NCI-H1092 treated with DMSO at 0.1 percent for 48 hours (cell line): ENCODE measurements at places on chromosomes 2 and 18.

- DNase-seq, result no peak
These were observed 38.1 kb downstream of the NUP35 start for GRCh38 chr2:183162362-183162761.

DNA sequence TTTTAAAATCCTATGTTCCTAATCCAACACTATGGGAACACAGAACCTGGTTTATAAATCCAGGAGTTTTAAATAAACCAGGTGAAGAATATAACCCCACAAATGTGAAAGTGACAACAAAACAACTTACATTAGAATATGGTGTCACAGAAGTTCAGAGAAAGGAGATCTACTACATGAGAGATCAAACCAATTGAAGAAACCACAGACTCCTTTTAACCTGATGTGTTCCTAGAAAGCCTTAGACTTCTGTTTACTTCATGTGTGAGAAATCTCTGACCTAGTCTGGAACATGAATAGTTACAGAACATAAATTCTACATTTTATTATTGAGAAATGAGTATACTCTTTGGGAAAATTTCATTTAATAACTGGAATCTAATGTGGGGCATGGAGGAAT lies 165.3 kb downstream of the FTCDNL1 start:
- no peak for DNase-seq

DNA sequence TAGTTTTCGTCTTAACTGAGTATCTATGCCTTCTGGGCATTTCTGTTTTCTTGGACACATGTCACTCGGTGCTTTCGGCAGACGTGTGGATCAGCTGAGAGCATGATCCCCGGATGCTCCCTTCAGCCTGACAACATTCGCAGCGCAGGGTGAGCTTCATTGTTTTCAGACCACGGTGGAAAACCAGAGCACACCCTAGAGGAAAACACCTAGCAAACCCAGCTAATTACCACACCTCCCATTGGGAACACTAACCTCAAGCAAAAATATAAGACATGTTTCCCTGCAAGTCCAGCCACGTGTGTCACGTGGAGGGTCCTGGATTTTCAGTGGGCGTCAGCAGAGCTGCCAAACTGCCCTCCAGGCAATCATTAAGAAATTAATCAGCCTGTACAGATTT lies 31.0 kb downstream of the ANKRD29 start:
- DNase-seq, result peak; percentile 26

GRCh38 chr2:232817756-232818155 lies 41.4 kb upstream of the KCNJ13 start:
- no peak for DNase-seq

DNA sequence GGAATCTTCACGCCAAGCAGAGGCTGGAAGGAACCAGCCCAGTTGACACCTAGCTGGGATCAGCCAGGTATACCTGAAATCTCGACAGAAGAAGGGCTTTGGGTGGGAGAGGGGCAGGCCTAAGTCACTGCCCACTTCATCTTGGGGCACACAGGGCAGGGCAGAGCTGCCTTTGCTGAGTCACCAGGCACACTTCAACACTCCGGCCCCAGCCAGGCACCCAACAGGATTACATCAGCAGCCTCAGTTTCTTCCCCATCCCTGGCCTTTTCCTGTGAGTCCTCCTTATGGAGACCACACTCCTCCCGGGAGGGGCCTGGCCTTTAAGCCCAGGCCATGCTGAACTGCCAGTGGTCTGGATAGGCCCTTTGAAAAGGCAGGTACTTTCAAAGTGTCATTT lies 201.7 kb upstream of the HS6ST1 start:
- no peak for DNase-seq

DNA sequence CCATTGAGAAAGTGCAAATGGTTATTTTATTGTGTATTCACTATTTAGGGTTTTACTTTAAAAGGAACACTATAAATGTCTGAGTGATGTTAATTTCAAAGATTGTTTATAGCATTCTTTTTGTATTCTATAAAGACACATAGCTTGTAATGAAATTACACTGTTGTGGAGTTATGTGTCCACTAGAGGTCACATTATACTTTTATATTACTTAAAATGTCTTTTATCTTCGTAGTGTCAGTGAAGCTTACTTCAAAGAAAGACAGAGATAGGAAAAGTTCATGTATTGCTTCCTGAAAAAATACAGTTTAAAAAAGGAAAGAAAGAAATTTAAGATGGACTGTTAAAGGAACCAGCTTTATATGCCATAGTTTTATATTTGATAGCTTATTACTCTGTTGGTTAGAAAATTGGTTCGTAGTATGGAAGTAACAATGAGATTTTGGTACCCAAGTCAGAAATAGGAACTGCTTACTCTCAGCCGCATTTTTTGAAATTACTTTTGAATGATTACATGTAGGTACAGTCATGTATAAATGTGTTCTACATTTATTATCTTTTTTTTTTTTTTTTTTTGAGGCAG lies 20.5 kb downstream of the APLF start:
- peak; percentile 3 for DNase-seq

DNA sequence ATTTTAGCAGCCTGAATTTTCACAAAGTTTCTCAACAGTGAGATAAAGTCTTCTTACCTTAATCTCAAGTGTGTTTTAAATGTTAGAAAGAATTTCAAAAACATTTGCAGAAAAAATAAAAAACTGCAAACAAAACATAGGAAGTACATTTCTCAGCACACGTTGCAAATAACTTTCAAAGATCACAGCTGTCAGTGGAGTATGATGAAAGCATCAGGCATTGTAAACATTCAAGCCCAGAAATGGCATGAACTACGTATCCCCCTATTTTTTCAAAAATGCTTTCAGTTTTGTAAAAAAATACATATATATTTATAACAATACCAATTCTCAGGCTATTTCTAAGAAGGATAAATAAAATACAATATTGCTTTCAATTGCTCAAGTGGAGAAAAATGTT lies 320.6 kb upstream of the TFPI start:
- no peak for DNase-seq

GRCh38 chr2:130755256-130756052 lies at the start of gene AMER3:
AMER3 (plus strand) TSS chr2:130755540; CDS start chr2:130762073, 6,533 bp downstream.
- peak; percentile 29 for DNase-seq

DNA sequence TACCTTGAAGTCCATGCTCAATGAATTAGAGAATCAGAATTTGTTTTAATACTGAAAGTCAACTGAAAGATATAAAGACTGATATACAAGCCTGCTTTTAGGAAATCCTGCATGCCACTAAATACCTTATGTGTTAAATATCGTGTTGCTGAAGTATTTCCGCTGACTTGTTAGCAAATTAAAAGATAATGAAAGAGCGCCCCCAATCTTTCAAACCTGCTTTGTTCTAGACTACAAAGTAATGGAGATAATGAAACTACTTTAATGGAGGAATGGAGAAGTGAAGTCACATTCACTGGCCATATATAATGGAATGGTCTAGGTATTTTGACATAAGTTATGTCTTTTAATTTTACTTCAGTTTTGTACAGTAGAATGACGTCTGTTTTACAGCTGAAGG lies 95.7 kb downstream of the ASXL3 start:
- DNase-seq, result no peak

GRCh38 chr2:169877398-169877797 lies 50.1 kb downstream of the UBR3 start:
- DNase-seq, result peak; percentile 3
